ENCODE measurements at places on chromosomes 4 and X. TPM values are rescaled to one million over a fixed set of nuclear protein-coding genes. Genes with fewer than 3 reads are reported as not detected.

DNA sequence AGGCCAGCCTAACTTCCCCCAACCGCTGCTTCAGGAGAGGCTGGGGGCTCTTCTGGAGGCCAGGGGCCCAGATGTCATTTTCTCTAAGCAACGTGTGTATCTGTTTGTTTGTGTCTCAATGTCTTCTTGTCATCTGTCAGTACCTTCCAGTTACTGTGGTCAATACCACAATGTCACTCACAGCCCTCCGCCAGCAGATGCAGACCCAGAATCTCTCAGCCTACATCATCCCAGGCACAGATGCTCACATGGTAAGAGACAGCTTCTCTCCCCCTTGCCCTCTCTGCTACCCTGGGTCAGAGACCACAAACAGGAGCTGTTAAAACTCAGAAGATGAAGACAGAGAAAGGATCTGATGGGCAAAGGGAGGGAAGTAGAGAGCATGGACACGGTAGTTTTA lies 5.0 kb downstream of the XPNPEP2 start:
- DNase-seq, result no peak

- peak; percentile 9 for DNase-seq
Measured at GRCh38 chr4:171588051-171588545, 225.1 kb upstream of the GALNTL6 start.

Gene LANCL3
- total RNA-seq, result 1.3 TPM

- no peak for DNase-seq
Measured at GRCh38 chrX:96707804-96708203, 23.2 kb downstream of the DIAPH2 start.

Gene ARAP2
- 13.0 TPM for total RNA-seq

DNA sequence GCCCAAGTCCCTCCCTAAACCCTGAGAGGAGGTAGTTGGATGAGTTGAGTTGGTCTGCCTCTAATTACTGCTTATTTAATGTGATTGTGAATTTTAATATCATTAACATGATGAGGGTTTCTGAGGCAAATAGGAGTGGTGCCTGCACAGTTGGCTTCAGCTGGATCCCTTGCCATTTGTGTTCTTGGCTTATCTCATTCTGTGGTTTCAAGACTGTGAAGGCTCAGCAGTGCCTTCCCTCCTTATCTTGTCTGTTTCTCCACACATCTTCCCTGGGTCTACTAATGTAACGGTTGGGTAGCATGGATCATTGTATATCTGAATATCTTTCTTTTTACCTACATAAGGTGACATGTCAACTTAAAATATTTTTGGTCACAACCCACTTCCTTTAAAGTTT lies 1.6 kb upstream of the SLC10A4 start:
- no peak for DNase-seq
